Brain pericyte (primary cell): ENCODE measurements at places on chromosomes 3 and 15.

- DNase-seq, result no peak
Observed at GRCh38 chr15:92902737-92903593, 2.8 kb downstream of the CHD2 start.

GRCh38 chr15:79844221-79844620 is 52.6 kb downstream of the MTHFS start:
- no peak for DNase-seq

GRCh38 chr3:107024551-107025026 is 352.6 kb upstream of the CCDC54 start:
- no peak for DNase-seq

DNA sequence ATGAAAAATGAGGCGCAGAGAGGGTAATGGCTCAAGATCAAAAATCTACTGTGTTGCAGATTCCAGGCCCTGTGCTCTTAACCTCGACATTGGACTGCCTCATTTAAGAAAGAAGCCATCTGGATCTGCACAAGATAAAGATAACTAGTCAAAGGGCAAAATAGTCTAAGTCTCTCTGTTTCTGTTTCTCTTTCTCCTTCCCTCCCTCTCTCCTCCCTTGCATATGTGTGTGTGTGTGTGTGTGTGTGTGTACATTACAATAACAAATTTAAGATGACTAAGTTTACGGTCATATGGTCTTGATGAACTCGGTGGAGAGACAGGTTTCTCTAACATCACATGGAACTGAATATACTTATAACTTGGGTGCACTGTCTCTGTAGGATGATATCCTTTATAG is 69.2 kb downstream of the MEIS2 start:
- no peak for DNase-seq

GRCh38 chr3:32961189-32961715 is 9.8 kb downstream of the CCR4 start:
- DNase-seq, result no peak

GRCh38 chr3:129625072-129625874 is 18.8 kb upstream of the PLXND1 start:
- DNase-seq, result no peak

DNA sequence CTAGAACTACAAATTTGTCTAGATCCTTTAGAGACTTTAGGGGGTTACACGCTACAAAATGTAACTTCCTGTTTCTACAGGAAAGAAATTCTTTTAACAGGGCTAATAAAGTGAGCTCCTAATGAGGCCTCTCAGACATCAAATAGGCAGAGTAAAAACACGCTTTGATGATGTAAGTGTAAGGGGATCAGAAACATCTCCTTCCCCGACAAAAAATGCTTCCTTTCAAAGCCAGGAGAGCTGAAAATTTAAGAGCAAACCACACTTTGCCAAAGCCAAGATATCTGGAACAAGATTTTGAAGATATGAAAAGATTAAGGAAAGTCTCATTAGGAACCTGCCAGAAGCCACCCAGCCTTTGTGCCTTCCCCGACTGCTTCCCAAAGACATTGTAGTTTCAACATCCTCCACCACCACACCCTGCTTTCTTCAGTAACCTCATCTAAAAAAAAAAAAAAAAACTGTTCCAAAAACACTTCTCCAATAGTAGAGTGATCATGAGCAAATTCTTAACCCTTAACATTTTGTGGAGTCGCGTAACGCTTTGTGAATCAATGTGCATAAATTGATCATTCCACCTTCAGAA is 505.0 kb upstream of the THBS1 start:
- DNase-seq, result no peak

GRCh38 chr15:101206176-101206591 is 45.7 kb downstream of the CHSY1 start:
- DNase-seq, result peak; percentile 55

- DNase-seq, result no peak
Observed at GRCh38 chr15:73794443-73795133, 41.4 kb upstream of the INSYN1 start.

- no peak for DNase-seq
Observed at GRCh38 chr3:120396469-120396868, 47.3 kb upstream of the LRRC58 start.

DNA sequence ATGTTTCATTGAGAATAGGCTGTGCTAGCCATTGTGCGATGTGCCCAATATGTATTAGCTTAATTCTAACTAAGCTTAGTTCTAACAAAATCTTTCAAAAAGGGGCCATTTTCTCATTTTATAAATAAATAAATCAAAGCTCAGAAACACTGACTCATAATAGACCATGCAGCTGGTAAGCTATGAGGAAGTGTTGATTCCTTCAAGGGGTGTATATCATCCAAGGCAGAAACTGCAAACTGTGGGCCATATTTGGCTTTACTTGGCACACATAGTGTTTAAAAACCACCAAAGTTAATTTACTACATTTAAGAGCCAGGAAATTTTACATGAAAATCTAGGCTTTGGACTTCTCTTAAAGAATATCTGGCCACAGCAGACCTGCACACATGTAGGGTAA is 136.5 kb downstream of the ZNF621 start:
- DNase-seq, result no peak

DNA sequence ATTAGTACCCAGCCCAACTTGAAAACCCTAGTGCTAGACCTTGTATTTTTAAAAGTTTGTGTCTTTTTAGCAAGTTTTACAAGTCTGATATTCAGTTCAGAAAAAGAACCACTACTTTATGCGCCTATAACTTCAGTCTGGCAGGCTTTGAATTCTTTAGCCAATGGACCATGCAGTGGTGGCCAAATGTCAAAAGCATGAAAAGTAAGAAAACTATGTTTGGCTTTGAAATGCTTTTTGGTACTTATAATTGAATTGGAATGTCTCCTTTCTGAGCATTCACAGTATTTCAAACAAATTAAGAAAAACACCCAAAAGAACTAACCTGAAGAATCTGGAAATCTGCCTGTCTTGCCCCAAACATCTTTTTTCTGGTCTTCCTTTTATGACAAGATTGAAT is 12.8 kb downstream of the WDR48 start:
- no peak for DNase-seq

GRCh38 chr15:38195191-38195901 is 57.3 kb upstream of the SPRED1 start:
- no peak for DNase-seq

DNA sequence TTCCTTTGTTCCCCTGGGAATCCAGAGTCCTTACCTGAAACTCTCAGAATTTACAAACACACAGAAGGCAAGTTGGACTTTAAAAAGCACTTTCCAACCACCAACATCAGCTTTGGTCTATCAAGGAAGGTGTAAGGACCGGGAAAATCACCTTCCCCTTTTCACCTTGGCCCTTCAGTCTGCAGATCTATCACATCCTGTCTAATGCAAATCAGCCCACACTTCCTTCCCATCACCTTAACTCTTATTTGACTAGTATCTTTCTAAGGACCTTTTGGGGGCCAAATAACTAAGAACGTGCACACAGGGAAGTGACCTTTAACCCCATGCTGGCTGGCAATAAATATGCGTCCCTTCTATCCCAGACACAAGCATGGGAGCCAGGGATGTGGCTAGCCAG is 320.6 kb downstream of the ARRDC4 start:
- DNase-seq, result no peak

DNA sequence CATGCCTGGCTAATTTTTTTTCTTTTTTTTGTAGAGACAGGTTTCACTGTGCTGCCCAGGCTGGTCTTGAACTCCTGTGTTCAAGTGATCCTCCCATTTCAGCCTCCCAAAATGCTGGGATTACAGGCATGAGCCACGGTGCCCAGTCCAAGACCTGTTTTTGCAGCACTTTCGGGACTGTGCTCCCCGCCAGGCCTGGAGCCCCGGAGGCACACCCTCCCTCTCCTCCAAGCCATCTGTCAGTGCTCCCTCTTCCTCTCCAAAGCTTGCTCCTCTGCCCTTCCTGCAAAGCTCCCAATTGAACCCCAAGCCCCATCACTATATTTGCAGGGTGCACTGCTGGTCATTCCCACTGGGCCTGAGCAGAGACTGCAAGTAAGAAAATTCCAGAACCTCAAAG is 98.1 kb downstream of the CORO2B start:
- no peak for DNase-seq

- DNase-seq, result no peak
Observed at GRCh38 chr15:52191207-52191606, at the start of gene GNB5. Gene GNB5, minus strand, starts transcription at chr15:52191392. Its CDS starts 6,716 bp downstream, at chr15:52184676.
